ENCODE measurements at places on chromosomes 2 and 18. TPM values are rescaled to one million over a fixed set of nuclear protein-coding genes. Genes with fewer than 3 reads are reported as not detected.

DNA sequence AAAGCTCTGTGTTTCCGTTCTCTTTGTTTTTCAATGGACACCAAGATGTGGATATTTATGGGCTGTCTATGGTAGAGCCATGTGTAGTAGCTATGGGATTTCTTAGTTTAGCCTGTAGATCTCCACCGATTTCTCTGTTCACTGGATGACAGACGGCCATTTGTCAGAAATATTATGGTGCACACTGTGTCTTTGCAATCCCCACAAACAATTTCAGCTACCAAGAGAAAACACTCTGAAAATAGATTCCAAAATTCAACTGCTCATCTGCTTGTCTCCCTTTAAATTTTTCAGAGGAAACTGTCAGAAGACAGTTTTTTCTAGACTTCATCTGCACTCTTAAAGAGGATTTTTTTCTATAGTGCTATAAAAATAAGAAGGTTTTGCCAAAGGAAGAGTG is 166.8 kb downstream of the CD226 start:
- no peak for DNase-seq
- H3K4me3 ChIP-seq, result no peak overlapping the region

GRCh38 chr2:241017228-241017940 is 19.0 kb downstream of the SNED1 start:
- H3K27ac ChIP-seq, result no peak overlapping the region
- H3K4me1 ChIP-seq, result no peaks in the 10 kb centered on the region
- H3K27me3 ChIP-seq, result no peaks in the 10 kb centered on the region

IFT172 gene
- total RNA-seq, result 9.8 TPM

GRCh38 chr2:24711865-24712264 is 81.3 kb downstream of the PTRHD1 start:
- no peak for DNase-seq
- H3K27me3 ChIP-seq, result no peaks in the 10 kb centered on the region
- H3K4me1 ChIP-seq, result no peaks in the 10 kb centered on the region
- H3K27ac ChIP-seq, result no peak overlapping the region
- peaks cover 32% of the 10 kb centered on the region for H3K36me3 ChIP-seq

AQP4 gene
- total RNA-seq, result 0.42 TPM

VIL1 gene
- 72.0 TPM for total RNA-seq

GRCh38 chr2:120509213-120509815 is 163.4 kb downstream of the INHBB start:
- no peaks in the 10 kb centered on the region for H3K27me3 ChIP-seq
- no peak overlapping the region for H3K27ac ChIP-seq
- H3K4me1 ChIP-seq, result peaks cover 15% of the 10 kb centered on the region
- H3K4me3 ChIP-seq, result no peak overlapping the region

DNA sequence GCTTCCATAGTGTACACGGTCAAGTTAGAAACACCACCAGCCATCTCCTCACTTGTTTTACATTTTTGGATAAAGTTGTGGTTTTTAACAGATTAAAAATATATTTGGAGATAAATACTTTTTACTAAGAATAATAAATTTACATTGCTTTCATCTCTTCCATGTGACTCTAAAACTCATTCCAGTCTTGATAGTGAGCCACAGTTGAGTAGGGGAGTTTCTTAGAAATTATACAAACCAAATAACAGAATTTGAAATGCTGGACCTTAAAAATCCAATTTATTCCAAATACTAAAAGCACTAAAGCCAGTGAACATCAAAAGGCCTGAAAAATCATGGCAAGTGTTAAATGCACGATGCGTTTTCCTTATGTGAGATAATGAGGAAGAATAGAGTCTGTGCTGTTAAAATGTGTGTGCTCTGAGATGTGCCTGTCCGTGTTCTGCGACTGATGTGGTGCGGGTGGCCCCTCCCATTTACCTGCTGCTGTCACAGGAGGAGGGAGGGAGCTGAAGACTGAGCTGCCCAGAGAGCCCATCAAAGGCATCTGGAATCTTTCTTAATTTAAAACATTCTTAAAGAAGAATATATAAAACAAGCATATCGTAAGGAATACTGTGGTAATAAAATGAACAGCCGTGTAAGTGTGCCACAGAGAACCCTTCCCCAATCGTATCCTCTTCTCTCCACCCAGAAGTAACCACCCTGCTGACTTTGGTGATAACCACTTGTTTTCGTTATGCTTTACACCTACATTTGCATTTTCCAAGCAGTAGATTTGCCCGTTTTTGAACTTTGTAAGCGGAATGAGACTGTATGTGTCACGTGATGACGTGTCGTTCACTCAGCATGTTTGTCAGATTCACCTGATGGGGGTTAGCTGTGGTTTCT is 57.0 kb upstream of the TXNDC2 start:
- DNase-seq, result no peak
- no peaks in the 10 kb centered on the region for H3K36me3 ChIP-seq
- no peaks in the 10 kb centered on the region for H3K4me1 ChIP-seq
- H3K4me3 ChIP-seq, result no peak overlapping the region

GRCh38 chr2:177484180-177484795 is 91.7 kb downstream of the AGPS start:
- no peaks in the 10 kb centered on the region for H3K4me1 ChIP-seq
- H3K27me3 ChIP-seq, result no peaks in the 10 kb centered on the region
- H3K27ac ChIP-seq, result no peak overlapping the region
- peaks cover 3% of the 10 kb centered on the region for H3K36me3 ChIP-seq
- no peak overlapping the region for H3K4me3 ChIP-seq

DNA sequence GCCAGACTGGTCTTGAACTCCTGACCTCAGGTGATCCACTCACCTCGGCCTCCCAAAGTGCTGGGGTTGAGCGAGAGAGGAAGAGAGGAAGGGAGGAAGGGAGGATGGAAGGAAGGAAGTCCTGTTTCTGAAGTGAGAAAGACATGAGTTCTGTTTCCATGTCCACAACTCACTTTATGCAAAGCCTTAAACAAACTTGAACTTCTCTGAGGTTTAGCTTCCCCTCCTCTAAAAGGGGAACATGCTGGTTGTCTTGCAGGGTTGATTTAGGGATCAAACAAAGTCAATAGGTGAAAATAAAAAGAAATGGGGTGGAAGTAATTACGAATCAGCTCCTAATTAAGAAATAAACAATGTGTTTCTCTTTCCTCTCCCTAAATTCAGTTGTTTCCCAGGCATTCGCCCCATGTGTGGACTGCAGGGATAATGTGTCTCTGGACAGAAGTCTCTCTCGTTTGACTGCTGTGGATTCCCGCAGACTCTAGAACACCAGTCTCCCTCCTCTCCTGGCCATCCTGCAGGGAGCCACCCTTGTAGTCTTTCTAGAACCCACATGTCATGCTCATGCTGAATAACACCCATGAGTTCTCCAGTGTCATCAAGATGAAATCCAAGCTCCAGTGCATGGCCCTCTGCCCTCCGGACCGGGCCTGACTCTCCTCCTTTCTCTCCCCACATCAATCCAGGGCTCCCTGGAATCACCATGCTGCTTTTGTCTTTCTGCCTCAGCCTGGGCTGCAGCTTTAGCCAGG is 229.3 kb upstream of the TRIB2 start:
- no peak overlapping the region for H3K4me3 ChIP-seq
- H3K27ac ChIP-seq, result no peak overlapping the region
- H3K36me3 ChIP-seq, result no peaks in the 10 kb centered on the region
- H3K27me3 ChIP-seq, result no peaks in the 10 kb centered on the region

DNA sequence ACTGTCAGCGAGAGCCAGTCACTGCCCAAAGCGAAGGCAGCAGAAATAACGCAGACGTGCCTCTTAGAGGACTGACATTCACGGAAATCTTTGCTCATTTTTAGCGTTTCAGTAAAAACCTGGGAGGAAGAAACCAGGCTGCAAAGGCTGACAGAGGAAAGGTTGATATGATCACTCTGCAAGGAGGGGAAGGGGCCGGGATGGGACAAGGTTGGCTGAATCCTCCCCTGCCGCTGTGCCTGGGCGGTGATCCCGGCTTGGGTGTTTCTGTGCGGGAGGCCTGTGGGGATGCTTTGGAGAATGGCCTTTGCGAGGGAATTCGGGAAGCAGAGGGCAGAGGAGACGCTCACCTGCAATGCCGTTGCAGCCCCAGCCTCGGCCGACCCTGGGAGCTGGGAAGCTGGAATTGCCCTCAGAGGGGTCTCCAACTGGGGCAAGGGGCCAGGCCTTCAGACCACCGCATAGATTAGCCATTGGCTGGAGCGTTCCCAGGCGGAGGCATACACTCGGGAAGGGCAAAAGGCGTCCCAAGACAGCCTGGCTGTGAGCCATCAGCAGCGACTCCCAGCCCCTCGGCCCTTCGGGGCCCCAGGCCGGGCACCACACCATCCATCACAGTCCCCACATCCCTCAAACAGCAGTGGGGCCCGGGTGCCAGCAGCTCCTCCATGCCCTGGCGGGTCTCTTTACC is 111.7 kb upstream of the GPC1 start:
- no peak overlapping the region for H3K27ac ChIP-seq
- H3K27me3 ChIP-seq, result no peaks in the 10 kb centered on the region
- H3K4me3 ChIP-seq, result no peak overlapping the region
- H3K36me3 ChIP-seq, result no peaks in the 10 kb centered on the region
- no peak for DNase-seq

- H3K27me3 ChIP-seq, result no peaks in the 10 kb centered on the region
- H3K4me1 ChIP-seq, result no peaks in the 10 kb centered on the region
- no peak overlapping the region for H3K27ac ChIP-seq
- H3K36me3 ChIP-seq, result no peaks in the 10 kb centered on the region
- H3K4me3 ChIP-seq, result no peak overlapping the region
These were observed 541.6 kb downstream of the SLC4A3 start for GRCh38 chr2:220168891-220169546.

UBR3 gene
- 34.3 TPM for total RNA-seq

DNA sequence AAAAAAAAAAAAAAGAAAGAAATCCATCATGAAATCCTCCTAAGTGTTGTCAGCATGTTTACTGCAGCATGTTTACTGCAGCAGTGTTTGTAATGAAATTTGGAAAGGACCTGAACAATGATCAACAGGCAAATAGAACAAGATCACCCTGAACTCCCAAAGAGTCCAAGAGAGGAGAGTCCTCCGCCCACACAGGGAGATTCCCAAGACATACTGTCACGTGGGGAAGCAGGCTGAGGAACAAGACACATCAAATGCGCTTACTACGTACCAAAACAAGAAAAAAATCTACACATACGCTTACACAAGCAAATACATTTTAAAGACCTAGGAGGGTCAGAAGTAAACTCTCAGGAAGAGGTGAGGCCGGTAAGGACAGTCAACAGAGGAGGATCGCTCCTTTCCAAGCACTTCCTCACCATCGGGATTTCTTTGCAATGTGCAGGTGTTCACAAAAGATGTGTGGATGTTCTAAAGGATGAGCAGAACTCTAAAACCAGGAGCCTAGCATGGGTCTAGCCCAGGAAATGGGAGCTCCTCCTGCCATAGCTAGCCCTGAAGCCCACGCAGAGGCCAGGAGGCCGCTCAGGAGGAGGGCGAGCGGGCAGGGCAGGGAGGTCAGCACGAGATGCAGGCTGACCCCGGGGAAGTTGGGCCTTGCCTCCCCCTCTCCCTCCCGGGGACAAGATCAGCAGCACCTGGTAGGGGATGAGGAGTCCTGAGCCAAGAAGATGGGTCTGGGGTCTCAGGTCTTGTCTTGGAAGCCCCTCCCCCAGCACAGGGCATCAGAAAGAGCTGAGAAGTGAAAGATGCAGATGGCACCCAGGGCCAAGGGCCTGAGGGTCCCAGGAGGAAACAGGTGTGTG is 66.4 kb downstream of the ZNF516 start:
- peaks cover 6% of the 10 kb centered on the region for H3K36me3 ChIP-seq
- no peak for DNase-seq
- H3K27ac ChIP-seq, result no peak overlapping the region
- H3K27me3 ChIP-seq, result no peaks in the 10 kb centered on the region
- H3K4me3 ChIP-seq, result no peak overlapping the region

DNA sequence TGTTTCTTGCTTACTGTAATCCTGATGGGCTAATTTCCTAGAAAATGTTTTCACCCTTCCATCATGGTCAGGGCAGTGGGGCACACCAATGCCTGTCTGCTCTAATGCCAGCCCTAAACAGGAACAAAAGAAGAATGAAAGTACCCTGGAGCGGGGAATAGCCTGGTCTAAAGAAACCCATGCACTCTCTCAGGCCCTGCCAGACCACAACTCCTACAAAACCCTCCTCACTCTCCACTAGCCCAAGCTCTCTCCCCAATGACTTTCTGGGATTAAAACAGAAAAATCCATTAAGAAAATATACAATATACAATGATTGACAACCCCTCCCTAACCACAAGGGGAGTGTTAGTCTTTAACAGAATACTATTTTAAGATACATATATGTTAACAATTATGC is 67.6 kb downstream of the AAK1 start:
- no peak overlapping the region for H3K4me3 ChIP-seq
- no peaks in the 10 kb centered on the region for H3K4me1 ChIP-seq
- H3K27me3 ChIP-seq, result no peaks in the 10 kb centered on the region

DNA sequence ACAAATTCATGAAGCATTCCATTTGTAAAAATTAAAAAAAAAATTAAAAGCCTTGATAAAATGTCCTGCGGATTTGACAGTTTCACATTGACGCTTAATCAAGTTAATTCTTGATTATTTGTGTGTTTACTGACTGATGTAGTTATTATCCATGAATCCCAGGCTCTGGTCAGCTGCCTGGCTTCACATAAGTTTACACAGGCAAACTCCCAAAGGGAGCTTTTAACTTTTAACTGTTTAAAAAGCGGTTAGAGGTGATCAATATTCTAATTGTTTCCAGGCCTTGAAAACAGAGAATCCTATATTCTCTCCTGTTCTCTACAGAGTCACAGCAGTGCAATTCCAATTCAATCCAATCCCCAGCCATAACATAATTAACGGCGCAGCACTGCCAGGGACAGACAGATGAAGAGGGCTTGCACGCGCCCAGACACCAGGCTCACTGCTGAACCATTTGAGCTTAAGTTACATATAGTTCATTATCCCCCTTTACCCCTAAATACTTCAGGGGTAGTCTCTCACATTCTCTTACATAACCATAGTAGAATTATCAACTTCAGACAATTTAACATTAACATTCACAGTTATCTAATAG is 47.5 kb downstream of the ATP8B1 start:
- no peaks in the 10 kb centered on the region for H3K36me3 ChIP-seq
- no peak overlapping the region for H3K4me3 ChIP-seq
- no peaks in the 10 kb centered on the region for H3K27me3 ChIP-seq
- peaks cover 9% of the 10 kb centered on the region for H3K4me1 ChIP-seq
- no peak overlapping the region for H3K27ac ChIP-seq

GRCh38 chr2:29587402-29588190 is 333.8 kb downstream of the ALK start:
- H3K4me3 ChIP-seq, result no peak overlapping the region
- no peak for DNase-seq
- H3K36me3 ChIP-seq, result no peaks in the 10 kb centered on the region
- H3K27me3 ChIP-seq, result no peaks in the 10 kb centered on the region
- no peak overlapping the region for H3K27ac ChIP-seq

DNA sequence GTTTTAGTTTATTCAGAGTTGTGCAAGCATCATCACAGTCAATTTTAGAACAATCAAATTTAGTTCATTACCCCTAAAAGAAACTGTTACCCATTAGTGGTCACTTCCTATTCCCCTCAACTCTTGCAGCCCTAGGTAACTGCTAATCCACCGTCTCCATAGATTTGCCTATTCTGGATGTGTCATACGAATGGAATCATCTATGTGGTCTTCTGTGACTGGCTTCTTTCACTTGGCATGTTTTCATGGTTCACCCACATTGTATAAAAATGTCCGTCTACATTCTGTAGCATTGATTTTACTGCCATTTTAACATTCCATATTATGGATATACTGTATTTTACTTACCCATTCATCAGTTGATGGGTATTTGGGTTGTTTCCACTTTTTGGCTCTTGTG is 5.3 kb upstream of the CEP68 start:
- H3K27me3 ChIP-seq, result no peaks in the 10 kb centered on the region
- no peak overlapping the region for H3K27ac ChIP-seq
- H3K4me3 ChIP-seq, result no peak overlapping the region
- H3K4me1 ChIP-seq, result peaks cover 7% of the 10 kb centered on the region
- DNase-seq, result no peak
- H3K36me3 ChIP-seq, result no peaks in the 10 kb centered on the region

FMNL2 gene
- total RNA-seq, result 7.7 TPM

Data from liver (tissue), 10 donors.